ENCODE measurements at places on chromosomes 13 and 19.
A peak's percentile ranks its signal among the peaks of the same experiment; 100 is the strongest.

- DNase-seq: no peak
These were observed 863.3 kb downstream of the UQCRFS1 start for GRCh38 chr19:28349604-28350003.

- DNase-seq: no peak
These were observed 1647.6 kb upstream of the SPRY2 start for GRCh38 chr13:81988567-81988966.

DNA sequence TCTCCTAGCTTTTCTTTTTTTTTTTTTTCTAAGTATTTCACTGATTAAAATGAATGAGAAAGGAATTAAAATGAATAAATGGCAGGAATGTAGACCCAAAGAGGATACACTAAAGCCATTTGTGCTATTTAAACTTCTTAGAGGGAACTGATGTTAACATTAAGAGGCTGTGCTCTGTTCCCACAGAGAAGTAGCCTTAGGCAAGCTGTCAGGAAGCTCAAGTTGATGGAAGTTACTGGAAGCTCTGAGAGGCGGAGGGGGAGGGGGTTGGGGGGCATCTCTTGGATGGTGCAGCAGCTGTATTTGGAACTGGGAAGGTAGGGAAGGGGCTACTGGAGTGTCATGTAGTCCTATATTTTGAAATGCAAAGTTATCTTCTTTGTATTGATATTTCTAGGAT is 168.2 kb downstream of the DNAJC15 start:
- no peak for DNase-seq

GRCh38 chr19:42466521-42467182 is 23.9 kb upstream of the CXCL17 start:
- DNase-seq: peak; percentile 31

GRCh38 chr13:49908637-49909036 is 27.5 kb downstream of the SPRYD7 start:
- DNase-seq: no peak

DNA sequence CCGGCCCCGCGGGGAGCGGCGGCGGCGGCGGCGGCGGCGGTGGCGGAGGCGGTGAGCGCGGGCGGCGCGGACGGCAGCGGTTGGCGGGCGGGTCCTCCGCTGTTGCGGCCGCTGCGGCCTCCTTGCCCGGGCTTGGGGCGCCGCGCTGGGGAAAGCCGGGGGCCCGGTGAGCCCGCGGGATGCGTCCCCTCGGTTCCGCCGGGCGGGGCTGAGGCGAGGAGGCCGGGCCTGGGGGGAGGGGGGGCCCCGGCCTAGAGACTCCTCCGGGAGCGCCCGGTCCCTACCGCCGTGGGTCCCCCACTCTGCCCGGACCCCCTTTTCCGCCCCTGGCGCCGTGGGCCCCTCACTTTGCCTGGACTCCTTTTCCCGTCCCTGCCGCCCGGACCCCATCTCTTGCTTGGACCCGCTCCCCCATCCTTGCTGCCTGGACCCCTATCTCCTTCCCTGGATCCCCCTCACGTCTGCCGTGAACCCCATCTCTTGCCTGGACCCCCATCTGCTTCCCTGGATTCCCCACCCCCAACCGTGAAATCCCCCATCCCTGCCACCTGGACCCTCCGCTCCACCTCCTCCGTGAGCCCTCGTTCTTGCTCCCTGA is 28.6 kb upstream of the NDUFS7 start:
- DNase-seq: no peak

GRCh38 chr13:33139184-33139583 is 123.0 kb downstream of the KL start:
- DNase-seq: no peak

GRCh38 chr13:86907156-86907555 is 764.0 kb upstream of the SLITRK5 start:
- DNase-seq: no peak

DNA sequence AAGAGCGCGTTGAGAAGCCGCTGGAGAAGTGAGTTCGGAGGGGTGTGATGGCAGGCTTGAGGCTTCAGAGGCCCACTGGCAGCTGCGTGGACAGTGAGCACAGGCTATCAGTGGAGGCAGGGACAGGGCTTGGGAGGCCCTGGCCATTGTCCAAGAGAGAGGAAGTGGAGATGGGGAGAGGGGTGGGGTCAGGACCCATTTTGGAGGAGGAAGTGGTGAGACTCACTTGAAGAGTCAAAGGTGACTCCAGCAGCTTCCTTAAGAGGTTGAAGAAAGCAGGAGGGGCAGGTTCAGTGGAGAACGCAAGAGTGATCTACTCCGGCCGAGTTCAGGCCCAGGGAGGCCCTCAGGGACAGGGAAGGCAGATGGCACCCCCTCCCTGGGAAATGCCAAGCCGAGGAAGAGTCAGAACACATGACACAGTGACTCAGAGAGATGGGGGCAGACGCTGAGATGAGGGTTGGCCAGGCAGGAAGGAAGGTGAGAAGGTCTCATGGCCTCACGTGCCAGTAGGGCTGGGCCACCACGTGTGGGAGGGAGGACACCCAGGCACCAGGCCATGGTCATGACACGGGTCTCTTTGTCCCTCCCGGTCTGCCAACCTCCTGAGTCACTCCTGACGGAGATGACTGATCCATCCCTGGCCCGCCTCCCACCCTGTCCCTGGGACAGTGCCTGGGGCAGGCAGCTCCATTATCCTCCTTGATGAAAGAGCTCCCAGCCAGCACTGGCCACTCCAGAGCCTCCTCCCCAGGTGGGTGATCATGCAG is 10.1 kb upstream of the CD22 start:
- peak; percentile 15 for DNase-seq

DNA sequence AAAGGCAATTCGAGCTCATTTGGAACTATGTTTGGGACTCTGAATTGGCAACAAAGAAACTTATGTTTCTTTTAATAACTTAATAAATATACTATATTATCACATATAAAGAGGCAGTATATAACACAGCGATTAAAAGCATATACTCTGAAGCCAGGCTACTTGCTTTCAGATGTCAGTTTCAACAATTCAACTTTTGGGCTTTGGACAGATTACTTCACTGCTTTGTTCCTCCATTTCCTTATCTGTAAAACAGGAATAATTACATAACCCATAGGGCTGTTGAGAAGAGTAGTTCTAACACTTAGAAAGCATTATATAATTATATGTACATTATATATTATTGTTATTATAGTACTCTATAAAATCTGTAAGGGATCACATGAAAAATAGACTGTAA is 107.2 kb downstream of the EDNRB start:
- DNase-seq: no peak

- no peak for DNase-seq
These were observed 2.1 kb downstream of the ZIC5 start for GRCh38 chr13:99969453-99969918.

- DNase-seq: no peak
These were observed 8.4 kb downstream of the ZNF776 start for GRCh38 chr19:57755031-57755430.

DNA sequence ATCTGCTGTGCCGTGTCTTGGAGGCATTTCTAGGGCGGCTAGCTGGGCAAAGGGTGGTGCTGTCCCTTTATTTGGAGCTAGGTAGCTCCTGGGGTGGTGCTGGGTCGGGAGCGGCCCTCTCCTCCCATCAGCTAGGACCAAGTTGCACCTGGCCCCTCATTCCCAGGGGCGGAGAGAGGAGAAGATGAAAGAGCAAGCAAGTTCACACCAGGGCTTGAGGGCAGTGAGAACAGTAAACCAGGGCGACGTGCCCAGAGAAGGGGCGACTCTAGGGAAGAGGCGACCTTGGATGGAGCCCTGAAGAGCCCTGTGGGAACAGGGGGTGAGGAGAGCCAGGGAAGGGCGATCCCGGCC is 17.0 kb upstream of the KCNN1 start:
- DNase-seq: no peak

- peak; percentile 93 for DNase-seq
These were observed 34.2 kb downstream of the GPR42 start for GRCh38 chr19:35404879-35405622.

DNA sequence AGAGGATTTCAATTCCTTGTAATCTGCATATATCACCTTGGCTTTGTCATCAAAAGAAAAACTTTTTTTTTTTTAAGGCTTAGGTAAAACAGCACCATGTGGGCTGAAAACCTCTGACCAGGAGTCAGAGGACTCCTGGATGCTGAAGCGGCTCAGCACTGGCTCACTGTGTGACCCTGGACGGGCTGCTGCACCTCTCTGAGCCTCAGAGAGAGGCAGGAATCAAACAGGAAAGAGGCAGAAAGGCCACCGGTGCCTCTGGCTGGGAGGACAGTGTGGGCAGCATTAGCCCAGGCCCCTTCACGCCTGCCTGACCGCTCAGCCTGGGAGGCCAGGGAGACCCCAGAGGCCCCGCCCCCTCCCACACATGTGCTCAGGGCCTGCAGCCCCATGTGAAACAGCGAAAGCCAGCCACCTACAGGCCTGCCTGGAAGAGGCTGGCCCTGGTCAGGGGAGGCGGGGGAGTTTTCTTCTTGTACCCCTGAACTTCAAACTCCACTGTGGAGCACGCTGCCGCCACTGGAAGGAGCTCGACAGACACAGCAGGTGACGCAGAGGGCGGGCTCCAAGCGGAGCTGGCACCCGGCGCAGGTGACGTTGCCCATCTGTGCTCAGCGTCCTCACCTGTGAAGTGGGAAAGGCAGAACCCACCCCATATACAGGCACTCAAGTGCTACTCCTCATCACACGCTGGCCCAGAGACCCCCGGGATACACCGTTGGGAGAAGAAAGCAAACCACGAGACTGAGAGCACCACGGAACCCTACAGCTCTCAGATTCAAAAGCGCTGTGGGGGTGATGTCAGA is 39.7 kb downstream of the MLLT1 start:
- no peak for DNase-seq

DNA sequence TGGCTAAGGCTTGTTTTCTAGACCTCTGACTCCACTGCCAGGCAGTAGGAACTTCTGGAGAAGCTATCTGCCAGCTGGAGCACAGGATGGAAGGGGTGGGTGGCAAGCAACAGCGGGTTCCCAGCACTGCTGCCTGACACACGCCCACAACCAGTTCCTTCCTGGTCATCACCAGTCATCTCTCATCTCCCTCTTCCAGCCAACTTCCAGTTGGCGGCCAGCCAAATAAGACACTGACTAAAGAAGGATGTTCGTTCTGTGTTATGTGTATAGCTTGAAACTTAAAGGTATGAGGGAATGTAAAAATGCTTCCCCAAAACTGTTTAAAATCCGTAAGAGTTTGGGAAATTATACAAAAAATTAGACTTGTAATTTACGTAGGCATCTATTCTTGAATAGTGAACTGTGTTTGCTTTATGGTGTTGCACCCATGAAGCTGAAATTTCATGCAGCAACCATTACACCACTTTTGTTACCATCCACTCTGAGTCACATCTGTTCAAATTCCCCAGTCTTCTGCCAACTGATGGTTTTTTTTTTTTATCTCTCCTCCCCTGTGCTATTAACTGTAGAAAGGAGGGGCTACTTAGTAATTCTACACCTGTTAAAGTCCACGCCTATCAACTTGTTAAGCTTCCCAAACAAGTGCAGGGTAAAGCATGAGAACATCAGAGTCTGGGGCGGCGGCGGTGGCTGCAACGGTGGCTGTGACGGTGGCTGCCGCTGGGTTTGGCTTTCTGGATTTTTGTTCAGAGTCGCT is 86.2 kb upstream of the FRY start:
- DNase-seq: peak; percentile 60

GRCh38 chr19:49064029-49064629 is 489 bp downstream of the NTF4 start:
- no peak for DNase-seq

DNA sequence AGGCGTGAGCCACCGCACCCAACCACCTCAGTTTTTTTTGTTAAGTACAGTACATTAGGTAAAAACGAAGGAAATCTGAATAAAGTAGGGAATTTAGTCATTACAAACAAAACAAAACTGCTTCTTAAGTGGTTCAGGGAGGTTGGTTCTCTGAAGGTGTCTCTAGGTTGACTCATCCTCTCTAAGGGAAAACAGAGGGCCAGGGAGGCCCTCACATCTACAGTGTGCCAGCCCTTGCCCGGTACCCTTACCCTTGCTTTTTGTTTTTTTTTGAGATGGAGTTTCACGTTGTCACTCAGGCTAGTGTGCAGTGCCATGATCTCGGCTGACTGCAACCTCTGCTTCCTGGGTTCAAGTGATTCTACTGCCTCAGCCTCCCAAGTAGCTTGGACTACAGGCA is 17.2 kb upstream of the JUND start:
- no peak for DNase-seq

- no peak for DNase-seq
These were observed 691 bp upstream of the OLFM2 start for GRCh38 chr19:9937001-9937411.

DNA sequence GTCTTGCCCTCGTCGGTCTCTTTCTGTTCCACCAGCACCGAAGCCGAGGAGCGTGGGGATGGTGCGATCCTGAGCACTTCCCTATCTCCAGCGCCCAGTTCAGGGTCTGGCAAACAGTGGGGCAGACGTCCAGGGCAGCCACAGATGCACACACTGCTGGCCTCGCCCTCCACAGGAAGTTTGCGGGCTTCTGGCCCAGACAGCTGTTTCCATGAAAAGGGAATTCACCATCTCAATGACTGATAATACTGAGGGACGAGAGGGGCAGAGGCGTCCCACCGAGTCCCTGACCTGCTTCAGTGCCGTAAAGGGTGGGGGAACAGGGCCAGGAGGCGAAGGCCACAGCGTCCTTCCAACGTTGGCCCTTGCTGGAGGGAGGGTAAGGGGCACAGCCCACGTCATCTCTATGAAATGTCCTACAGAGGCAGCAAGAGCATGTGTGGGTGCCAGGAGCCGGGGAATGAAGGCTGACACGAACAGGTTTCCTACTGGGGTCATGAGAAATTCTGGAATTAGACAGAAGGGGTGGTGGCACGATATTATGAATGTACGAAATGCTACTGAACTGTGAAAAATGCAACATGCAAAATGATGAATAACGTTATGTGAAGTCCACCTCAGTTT is 19.5 kb downstream of the SHC2 start:
- DNase-seq: no peak

DNA sequence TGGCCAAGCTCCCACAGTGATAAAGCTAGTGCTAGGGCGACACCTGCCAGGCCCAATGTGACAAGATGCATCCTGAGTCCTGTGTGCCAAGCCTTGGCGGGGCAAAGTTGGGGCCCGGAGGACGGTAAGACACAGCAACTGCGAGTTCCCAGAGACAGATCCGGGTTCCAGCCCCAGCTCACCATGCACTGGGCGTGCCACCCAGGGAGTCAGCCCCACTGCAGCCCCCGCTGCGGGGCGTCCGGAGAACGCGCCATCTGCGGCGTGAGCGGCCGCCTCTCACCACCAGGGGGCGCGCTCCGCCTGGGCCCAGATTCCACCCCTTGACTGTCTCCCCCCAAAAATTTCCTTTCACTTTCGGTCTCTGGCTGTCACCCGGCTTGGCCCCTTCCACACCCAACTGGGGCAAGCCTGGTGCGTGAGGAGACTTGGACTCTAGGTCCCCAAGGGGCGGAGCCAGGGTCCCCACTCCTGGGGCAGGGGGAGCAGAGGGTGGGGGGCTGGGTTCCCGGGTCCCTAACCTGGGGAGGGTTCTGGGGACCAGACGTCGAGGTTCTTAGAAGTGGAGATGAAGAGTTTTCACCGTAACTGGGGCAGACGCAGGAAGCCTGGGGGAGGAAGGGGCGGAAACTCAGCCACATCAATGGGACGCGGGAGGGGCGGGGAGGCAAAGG is at the start of gene FLT3LG:
TSS of gene FLT3LG (plus strand) at position 348 of the 674 bp plus-strand sequence. CDS start 425 bp downstream, outside the sequence.
- peak; percentile 73 for DNase-seq

- DNase-seq: no peak
These were observed 1121.1 kb upstream of the PRR20A start for GRCh38 chr13:56019606-56020005.

GRCh38 chr13:49927755-49928154 is 8.4 kb downstream of the SPRYD7 start:
- peak; percentile 72 for DNase-seq

- no peak for DNase-seq
These were observed 17.0 kb upstream of the SPC24 start for GRCh38 chr19:11172576-11172975.

GRCh38 chr13:46738055-46738454 is 58.9 kb downstream of the ESD start:
- DNase-seq: no peak
